ENCODE measurements at places on chromosomes 1 and 21.

- DNase-seq = no peak
These were observed 7.7 kb upstream of the HTR1D start for GRCh38 chr1:23224739-23225648.

DNA sequence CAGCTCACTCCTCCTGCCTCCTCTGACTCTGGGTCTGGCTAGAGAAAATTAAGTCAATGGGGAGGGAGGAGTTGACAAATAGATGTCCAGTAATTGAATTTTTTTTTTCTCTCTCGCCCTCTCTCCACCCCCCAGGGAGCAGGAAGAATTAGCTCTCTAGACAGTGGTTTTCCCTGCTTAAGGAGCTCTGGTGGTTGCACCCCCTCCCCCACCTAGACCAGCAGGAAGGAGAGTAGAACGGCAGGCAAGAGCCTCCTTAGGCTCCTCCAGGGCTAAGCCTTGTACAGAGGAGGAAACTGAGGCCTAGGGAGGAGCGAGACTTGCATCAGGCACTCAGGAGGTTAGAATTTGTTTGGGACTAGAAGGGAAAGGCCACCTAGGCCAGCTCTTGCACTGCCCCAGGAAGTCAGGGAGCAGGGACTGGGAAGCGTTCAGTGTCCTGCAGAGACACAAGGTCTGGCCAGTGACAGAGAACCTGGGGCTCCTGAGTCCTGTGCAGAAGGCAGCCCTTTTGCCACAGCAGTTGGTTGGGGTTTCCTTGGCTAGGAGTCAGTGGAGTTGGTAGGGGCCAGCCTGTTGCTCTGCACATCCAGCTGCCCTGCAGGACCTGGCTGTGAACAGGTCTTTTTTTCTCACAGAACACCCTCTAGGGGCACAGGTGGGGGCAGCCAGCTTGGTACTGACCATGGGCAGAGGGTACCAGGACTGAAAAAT is 49.5 kb upstream of the ACOT11 start:
- DNase-seq = no peak

DNA sequence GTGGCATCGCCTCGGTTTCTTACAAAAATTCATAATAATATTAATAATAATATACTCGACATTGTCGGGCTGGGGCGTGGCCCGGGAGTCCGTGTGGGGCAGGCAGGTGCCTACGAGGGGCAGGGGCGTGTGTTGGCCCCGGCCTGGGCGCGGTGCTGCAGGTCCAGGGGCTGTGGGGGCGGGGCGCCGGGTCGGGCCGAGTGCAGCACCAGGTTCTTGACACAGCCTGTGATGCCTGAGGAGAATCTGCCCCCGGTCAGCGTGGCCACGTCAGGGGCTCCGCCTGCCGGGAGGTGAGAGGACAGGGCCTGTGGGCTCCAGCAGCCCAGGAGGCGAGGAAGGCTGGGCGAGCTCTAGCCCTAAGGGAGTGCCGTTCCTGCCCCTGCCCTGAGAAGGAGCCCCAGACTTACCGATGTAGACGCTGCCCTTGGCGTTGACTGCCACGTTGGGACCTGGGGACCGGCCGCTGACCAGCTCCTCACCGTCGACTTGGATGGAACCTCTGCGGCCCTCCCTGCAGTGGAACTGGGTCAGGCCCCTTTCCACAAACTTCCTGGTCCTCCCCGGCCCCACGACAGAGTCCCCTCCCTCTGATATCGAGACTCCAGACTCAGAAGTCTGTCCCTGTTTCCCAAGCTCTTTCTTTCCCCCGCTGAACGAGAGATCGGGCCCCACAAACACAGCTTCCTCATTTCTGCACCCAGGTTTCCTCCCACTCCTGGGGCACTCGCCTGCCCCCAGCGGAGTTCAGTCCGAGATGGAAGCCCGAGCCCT is 11.3 kb downstream of the LDLRAD2 start:
- DNase-seq = no peak

DNA sequence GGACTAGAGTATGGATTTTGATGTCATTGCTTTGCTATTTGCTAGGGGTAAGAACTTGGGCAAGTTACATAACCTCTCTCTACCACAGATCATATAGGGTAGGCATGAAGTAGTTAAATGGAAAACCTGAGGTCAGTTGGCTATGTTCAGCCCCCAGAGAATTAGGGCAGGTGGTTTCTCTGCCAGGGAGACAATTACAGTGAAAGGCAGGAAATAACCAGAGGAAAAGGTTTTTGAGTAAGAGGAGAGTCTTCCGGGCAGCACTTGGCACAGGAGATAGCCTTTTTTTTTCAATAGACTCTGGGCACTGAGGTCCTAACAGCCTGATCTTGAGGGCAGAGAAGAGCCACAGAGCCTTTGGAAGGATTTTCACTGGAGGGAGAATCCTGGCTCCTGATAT is 16.7 kb upstream of the SERBP1 start:
- no peak for DNase-seq

GRCh38 chr21:18705971-18706370 is 302.4 kb upstream of the TMPRSS15 start:
- DNase-seq = no peak

DNA sequence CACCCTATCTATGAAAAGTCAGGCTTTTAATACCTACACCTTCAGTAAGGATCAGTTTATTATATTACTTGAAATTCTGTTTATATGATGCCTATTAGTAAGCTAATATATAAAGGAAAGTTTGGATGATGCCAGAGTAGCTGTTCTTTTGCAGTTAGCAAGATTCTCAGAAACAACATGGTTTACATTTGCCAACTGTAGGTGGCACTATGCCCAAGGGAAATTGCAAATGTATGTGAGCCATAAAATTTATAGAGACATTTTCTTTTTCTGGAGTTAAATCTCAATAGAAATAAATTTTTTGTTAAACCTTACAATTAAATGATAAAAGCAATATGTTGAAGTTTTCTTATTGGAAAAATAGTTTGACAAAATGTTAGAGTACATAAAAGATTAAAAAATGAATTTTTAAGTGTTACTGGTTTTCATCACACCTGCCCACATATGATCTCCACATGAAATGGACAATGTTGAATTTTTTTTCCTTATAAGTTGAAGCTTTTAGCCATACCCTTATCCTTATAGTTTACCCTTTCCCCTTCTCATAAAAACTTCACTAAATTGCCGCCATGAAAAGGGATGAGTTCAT is 32.1 kb upstream of the EPHX4 start:
- DNase-seq = peak; percentile 28

- peak; percentile 73 for DNase-seq
These were observed at the start of gene KLHDC7A for GRCh38 chr1:18480315-18481189. Gene KLHDC7A, plus strand, starts transcription at chr1:18480930. Its CDS starts 52 bp downstream, at chr1:18480982.

- no peak for DNase-seq
These were observed 124.1 kb downstream of the DISP1 start for GRCh38 chr1:222938986-222939385.

GRCh38 chr1:207992677-207993236 is 81.8 kb upstream of the CD34 start:
- no peak for DNase-seq

DNA sequence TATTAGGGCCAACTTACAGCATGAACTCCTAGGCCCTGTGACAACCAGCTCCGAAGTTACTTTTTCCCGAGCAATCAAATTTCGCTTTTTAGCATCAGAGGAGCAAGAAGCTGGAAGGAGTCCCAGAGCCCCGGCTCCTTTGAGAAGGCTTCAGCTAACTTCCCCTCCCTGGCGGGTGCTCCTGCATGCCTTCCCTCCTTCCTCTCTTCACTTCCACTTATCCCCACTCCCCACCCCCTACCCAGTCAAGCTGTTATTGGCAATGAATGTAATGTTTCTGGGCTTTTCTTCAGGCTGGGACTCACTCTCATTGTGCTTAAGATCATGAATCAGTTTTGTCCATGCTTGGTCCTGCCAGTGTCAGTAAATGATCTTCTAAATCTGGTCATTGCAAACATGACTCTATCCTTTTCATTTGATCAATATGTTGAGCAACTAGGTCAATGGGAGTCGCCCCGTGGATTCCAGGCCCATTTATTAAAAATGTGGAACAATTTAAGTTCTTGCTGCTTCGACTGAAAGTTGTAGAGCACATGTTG is 94.5 kb upstream of the TSPAN2 start:
- DNase-seq = no peak

DNA sequence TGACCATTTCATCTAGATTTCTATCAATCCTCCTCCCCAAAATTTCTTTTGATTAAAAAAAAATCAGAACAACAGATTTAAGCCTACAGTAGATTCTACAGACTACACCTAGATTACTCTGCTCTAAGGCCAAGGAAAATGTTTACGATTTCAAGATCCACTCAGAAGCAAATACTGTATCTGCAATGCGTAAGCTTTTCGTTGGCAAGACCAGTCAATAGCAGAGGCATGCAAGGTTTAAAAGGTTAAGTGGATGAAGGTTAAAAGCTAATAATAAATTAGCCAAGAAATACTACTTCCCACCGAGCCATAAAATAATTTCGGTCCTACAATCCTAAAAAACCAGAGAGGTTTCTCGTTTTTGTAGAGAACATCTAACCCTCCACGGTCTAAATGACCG is 1.3 kb downstream of the CLSTN1 start:
- no peak for DNase-seq

DNA sequence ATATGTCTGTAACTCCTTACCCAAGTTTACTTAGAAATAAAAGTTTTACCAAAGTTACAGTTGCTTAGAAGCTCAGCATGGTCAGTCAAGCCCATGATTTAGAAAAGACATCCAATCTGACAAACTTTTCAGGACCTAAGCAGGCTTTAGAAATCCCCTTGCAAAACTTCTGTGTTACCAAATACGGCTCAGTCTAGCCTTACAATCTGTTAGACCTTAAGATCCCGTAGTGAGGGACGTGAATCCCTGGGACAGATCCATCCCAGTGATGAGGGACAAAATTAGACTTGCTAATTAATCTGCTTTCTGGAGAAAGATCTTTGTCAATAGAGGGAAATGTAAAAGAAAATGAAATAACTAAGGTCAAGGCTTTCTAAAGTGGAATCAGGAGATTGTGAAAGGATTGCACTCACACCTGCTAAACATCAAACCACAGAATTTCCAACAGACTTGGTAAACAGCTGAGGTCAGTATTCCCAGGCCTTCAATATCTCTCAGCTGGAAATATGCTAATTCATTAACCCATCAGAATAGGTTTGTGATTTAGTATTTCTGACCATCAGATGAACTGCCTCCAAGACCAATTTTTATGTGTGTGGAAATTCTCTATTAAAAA is 375.3 kb downstream of the DUSP10 start:
- no peak for DNase-seq

- DNase-seq = no peak
These were observed 23.9 kb upstream of the RXRG start for GRCh38 chr1:165468726-165469249.

DNA sequence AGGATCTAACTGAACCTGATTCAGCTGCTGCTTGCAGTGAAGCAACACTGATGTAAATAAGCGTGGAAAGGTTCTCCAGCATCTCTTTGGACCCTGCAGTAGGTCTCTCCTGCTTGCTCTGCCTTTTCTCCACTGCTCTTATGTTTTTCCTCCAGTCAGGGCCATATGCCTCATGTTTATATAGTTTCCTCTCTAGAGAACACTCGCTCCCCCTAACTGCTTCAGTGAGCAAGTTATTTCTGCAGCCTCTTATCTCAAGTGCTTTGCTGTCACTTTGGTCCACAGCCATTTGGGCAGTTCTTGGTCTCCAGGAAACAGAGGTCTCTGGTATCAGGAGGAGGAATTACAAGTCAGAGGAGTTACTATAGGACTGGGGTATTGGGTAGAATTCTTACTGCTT is 5.3 kb downstream of the PRUNE1 start:
- DNase-seq = no peak

DNA sequence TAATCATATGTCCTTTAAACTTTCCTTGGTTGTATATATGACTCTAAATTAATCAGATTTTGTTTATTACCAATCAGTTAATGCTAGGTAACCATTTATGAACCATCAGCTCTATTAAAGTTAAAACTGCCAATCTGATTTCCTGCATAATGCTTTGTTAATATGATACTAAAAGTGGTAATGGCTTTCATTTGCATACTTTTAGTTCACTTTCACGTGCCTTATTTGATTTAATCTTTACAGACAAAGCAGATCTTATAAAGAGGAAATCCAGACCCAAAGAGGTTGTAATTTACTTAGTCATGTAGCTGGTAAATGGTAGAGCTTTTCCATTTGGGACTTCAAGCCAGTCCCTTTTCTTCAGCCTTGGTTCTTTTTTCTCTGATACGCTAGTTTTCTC is 61.3 kb downstream of the CLIC4 start:
- DNase-seq = no peak

GRCh38 chr1:11610629-11611180 is 43.5 kb downstream of the FBXO2 start:
- DNase-seq = no peak

DNA sequence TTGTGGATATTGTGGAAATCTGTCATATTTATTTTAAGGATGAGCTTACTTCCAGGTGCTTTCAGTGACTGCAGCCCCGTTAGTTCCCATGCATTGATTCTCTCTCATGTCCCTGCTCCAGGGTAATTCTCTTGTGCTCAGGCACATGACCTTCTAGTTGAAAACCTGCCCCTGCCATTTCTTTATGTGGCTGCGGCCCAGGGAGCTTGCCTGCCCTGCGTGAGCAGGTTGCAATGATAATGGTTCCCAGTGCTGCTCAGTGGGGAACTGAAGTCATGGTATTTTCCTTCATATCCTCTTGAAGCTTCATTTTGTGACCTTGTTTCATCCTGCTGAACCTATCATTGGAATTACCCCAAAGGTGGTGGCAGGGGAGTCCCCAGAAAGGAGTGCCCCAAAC is 229.8 kb downstream of the DISC1 start:
- no peak for DNase-seq

GRCh38 chr1:205274041-205274691 is 46.4 kb downstream of the TMCC2 start:
- no peak for DNase-seq

GRCh38 chr1:105830571-105831146 is 1225.8 kb upstream of the PRMT6 start:
- DNase-seq = no peak

DNA sequence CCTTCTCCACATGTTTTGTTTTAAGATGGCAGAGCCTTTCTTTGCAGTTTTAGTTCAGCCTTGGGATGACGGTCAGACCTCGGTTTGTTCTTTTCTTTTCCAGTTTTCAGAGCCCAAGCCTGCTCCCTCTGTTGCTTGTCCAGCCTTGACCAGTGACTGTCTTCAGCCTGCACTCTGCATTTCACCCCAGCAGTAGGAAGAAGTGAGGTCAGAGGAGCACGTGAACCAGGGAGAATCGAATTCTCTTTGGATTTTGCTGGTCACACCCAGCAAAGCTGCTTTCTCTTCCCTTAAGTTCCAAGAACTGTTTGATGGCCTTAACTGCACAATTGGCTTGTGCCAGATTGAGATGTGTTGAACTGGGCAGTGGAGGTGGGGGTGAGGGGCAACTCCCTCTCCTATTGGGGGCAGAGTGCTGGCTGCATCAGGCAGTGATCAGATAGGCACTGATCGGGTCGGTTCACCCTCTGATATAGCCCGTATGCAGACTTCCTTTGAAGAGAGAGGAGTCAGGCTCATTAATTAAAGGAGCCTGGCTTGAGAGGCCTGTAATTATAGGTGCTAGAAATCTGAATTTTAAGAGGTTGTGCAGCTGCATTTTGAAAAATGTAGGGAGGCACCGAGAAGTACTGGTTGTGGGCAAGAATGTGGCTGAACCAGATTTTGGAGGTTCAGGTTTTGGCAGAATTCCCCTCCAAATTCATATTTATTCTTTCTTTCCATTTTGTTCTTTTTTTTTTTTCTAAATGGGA is 42.4 kb downstream of the PEX14 start:
- no peak for DNase-seq

GRCh38 chr1:222600281-222600680 is 10.5 kb upstream of the TAF1A start:
- DNase-seq = no peak
